Stimulated activated CD4-positive, alpha-beta T cell treated with anti-CD3 and anti-CD28 coated beads, Interleukin-1b, Interleukin-23, amount 100 ng/mL, for 4 hours (primary cell): ENCODE measurements at places on chromosomes 5 and 9.

GRCh38 chr5:208449-209114, 9.4 kb downstream of the CCDC127 start:
- DNase-seq: no peak

GRCh38 chr9:73896061-73896460, 601.1 kb upstream of the RORB start:
- no peak for DNase-seq

- DNase-seq: no peak
Observed at GRCh38 chr5:80600943-80601693, 31.0 kb upstream of the ANKRD34B start.

DNA sequence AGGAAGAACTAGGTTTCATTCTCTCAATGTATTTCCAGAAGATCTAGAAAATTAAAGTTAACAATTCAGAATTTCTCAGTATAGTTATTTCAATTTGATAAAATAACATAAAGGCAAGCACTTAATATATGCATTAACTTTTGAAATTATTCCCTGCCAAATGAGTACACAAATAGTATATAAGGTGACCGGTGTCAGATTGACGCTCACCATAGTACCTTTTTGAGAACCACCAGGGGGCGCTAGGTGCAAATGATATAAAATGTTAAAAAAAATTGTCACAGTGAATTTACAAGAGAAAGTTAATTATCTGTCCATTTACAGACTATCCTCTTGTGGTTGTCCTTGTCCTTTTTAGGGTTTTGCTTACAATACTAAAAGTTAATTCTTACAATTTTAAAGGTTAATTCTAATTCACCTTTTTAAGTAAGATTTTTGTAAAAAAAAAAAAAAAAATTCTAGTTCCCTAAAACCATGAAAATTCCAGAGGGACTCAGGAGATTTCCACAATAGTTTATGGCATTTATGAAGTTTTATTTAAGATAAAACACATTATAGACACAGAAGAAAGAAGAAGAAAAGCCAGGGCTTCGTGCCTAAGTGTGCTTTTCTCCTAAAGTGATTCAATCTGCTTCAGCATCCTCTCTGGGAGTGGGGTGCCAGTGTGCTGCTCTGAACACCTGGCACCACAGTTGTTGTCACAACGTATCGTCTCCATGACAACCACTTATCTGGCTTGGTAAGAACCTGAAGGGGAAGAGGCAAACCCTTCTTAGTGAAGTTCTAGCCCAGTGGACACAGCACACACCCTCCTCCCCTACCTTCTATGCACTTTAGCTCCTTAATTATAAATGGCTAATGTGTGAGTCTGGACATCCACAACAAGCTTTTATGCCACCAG, 1.7 kb downstream of the ADAMTS16 start:
- peak; percentile 14 for DNase-seq

DNA sequence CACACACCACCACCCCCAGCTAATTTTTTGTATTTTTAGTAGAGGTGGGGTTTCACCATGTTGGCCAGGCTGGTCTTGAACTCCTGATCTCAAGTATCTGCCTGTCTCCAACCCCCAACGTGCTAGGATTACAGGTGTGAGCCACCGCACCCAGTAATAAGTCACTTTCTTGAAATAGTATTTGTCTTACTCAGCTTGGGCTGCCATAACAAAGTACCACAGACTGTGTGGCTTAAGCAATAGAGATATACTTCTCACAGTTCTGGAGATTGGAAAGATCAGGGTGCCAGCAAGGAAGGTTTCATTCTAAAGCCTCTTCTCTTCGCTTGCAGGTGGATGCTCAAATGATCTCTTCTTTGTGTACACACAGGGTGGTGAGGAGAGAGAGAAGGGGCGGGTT, 99.8 kb downstream of the ARRDC3 start:
- DNase-seq: no peak

- DNase-seq: no peak
Observed at GRCh38 chr5:172871536-172871935, 37.5 kb downstream of the ERGIC1 start.

DNA sequence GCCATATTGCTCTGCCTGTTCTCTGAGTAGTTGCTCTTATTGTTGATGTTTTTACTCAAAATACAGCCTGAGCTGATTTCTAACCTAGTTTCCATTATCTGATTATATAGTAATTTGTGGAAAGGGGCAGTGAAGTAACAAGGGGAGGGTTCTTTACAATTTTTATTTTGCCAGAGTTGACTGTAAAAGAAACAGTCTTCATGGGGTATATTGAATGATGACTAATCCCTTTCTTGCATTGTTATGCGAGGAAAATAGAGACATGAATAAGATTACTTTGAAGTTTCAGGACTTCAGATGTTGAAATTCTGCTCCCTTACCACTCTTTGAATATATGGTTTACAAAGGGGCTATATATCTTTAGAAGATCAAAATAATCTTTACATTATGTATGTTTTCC, 9.1 kb upstream of the LRRC70 start:
- DNase-seq: no peak

- no peak for DNase-seq
Observed at GRCh38 chr9:82524407-82524806, 535.8 kb downstream of the SPATA31D1 start.

DNA sequence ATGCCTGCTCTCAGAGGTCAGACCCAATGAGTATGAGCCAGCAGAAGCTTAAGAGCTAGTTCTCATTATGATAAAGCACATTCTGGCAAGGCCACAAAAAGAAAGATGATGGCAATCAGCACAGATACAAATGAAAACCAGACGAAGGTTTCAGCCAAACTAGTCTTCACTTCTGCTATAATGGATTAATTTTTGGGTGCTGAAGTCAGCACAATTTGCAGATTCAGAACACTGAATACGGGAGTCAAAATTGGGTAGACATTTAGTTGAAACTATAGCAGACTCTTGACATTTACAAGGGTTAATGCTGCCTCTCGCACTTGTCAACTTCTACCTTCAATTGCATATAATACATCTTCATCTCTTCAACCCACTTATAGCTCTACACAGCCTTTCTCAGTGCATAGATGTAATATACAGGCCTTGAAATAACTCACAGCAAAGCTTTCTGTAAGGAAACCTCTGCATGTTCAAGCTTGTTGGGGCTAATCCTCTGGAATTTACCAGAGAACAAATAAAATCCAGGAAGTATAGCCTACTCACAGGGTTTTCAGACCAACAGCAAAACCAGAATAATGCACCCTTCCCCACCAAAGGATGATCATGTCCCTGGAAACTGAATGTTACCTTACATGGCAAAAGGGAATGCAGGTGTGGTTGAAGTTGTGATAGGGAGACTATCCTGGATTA, 77.1 kb downstream of the BAAT start:
- no peak for DNase-seq

DNA sequence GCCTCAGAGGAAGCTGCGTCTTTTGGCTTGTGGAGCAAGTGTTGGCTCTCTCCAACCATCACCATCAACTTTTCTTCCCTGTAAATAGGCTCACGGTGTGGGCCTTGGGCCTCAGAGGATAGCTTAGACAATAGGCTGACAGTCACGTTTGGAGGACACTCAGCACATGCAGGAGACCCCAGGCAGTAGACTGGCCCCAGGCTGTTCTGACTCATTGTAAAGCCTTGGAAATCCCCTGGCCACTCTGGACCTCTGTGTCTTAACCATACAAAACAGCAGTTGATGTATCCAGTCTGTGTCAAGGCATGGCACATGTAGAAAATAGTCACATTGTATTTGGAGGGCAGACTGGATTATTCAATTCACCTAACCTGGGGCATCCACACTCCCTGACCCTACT, 18.6 kb downstream of the CD74 start:
- no peak for DNase-seq

GRCh38 chr5:104146652-104147051, 584.1 kb upstream of the NUDT12 start:
- no peak for DNase-seq

DNA sequence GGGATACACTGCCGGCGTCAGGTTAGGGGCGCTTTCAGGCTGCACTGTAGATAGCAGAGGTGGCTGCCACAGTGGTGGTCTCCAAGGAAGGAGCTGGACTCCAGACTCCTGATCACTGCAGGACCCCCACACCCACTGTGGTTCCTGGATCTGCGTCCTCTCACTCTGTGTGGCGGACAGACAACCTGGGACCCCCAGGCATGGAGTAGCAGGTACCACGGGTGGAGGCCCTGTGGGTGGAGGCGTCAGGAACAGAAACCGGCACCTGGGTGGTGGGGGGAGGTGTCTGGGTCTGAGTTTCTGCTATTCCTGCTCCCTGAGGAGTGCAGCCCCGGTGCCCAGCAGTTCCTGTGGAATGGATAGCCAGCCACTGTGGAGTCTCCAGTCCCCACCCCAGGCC, 75.1 kb upstream of the PCAT7 start:
- no peak for DNase-seq

DNA sequence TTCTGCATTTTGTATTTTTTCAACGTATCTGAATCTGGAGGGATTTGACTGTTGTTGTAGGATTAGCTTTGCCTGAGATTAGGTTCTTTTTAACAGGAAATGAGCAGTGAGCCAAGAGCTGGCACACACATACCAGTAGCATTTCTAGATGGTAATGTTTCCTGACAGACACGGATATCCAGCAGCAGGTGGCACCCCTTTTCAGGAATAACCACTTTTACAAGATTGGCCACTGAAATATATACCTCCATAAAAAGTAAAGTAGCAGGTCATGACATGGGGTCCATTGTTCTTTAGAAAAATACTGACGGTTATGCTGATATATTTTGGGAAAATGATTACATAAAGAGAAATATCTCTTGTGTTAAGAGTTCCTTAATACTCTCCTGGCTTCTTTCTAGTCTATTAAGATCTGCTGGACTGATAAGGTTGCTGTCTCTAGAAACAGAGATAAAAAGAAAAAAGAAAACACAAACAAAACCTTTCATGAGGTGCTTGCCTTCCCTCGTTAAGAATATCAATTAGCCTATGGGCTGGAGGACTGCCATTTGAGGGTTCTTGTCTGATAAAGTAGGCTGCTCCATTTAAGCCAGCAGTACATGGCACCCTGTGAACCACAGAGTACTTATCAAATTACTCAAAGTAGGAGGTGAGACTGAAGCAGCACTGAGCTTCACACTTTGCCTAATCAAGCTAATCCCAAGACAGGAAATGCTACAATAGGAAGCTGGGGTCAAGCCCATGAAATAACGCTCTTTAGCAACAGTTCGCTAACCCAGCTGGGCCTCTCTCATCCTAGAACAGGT, 101.6 kb upstream of the PCA3 start:
- no peak for DNase-seq

DNA sequence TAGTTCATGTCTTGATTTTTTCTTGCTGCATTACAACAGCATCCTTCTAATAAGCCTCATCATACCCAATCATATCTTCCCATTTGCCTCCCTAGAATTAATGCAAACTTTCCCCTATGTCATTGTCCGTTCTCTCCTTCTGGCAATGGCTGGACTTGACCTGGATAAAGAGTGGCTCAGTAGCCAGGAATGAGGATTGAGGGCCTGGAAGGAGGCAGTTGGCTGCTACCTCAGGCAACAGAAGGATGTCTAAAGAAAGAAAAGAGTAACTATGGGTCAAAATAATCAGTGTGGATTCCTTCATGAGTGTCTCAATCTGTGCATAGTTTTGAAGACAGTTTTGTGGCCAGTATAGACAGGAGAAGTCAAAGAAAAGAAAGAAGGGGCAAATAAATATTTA, 209.6 kb downstream of the TRPM3 start:
- no peak for DNase-seq

- no peak for DNase-seq
Observed at GRCh38 chr5:28174691-28175090, 1136.3 kb upstream of the CDH9 start.

DNA sequence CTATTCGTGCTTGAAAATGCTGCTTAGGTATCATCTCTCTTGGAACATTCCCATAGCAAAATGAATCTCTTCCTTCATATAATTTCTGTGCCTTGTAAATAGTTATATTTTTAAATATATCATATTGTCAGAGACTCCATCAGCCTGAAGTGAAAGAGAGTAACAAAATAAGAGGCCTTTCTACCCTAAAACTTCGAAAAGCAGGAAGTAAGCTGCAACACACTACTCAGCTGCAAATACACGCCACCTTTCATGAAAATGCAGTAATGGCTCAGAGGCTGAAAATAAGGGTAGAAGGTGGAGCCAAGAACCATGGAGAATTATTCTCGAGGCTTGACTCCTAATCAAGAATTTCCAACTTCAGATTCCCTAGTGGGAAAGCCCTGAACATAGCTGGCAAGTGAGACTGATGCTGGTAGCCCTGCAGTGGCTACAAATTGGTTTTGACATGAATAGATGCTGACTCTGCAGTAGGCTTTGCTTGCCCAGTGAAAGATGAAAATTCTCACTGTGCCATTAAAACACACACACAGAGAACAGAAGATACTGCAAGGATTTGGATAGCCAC, 30.2 kb upstream of the PTGER4 start:
- no peak for DNase-seq

DNA sequence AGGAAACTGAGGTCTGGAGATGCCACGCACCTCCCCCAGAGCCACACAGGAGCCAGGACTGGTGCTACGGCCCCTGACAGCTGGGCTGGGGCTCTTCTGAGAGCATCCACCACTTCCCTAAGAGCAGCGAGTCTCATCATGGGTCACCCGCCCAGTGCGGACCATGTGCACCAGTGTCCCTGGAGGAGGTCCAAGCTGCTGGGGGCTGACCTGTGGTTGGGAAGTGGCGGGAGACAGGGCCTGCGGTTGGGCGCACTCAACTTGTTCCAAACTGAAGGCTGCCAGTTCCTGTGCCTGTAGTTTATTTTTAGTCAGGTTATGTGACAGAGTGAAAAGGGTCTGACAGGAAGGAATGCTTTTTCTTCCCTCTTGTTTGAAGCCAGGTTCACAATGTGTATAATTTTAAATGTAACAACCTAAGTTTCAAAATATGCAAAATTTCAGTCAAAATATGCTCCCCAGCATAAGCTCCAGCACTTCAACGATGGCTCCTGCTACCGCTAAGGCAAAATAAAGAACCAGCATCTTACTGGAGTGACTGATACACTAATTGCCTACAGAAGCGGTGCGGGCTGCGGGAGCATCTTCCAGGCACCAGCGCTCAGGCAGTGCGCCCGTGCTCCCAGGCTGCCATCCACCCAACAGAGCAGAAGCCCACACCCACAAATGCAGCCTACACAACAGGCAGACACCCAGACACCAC, 14.8 kb downstream of the BARHL1 start:
- DNase-seq: no peak

DNA sequence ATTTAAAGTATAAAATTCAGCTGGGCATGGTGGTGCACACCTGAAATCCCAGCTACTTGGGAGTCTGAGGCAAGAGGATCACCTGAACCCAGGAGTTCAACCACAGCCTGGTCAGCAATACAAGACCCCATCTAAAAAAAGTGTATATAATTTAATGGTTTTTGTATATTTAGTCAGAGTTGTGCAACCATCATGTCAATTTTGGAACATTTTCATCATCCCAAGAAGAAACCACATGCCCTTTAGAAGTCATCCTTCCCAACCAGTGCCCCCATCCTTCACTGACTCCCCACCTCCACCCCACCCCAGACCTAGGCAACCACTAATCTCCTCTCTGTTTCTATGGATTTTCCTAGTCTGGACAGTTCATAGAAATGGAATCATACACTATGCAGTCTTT, 18.8 kb upstream of the TEK start:
- DNase-seq: no peak

- DNase-seq: no peak
Observed at GRCh38 chr9:86078731-86079130, 20.6 kb downstream of the GOLM1 start.
